HepG2 (cell line): ENCODE measurements at places on chromosomes 7 and 10.

DNA sequence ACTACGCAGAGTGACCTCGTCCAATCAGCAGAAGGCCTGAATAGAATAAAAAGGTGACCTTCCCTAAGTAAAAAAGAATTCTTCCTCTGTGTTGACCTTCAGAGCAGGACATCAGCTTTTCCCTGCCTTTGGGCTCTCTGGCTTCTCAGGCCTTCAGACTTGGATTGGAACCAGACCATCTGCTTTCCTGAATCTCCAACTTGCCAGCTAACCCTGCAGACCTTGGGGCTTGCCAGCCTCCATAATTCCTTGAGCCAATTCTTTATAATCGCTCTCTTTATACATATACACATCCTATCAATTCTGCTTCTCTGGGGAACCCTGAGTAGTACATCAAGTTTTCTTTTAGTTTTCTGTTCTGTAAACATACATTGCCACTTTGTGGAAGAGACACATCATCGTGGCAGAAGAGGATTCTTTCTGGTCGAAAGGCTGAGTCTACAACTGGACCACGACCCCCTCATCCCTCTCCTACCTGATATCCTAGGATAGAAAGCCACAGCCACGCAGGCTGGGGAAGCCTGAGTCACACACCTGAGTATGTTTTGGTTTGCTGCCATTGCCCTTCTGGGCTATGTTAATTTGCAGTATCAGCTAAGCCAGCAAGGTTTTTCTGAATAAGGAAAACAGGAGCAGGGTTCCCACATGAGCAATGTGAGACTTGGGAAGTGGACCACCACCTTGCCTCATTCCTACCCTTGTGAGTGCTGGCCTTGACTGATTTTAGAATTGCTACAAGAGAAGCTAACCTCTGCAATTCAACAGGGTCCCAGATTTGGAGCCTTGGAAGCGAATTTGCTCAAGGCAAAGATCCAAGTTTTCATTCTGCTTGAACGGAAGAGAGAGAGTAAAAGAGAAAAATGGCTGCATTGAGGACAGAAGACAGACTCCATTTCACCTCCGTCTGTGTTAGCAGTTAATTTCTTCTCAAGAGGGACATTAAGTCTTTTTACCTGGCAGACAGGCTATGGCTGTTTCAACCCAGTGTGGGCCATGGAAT, 445.2 kb upstream of the FZD8 start:
- no peaks in the 10 kb centered on the region for H3K4me1 ChIP-seq
- no peak overlapping the region for H3K27ac ChIP-seq
- H3K36me3 ChIP-seq, result no peaks in the 10 kb centered on the region
- no peaks in the 10 kb centered on the region for H3K27me3 ChIP-seq
- no peak for DNase-seq

GRCh38 chr10:11149807-11150141, 132.1 kb downstream of the CELF2 start:
- H3K36me3 ChIP-seq, result no peaks in the 10 kb centered on the region
- no peak for DNase-seq
- no peak overlapping the region for H3K27ac ChIP-seq

DNA sequence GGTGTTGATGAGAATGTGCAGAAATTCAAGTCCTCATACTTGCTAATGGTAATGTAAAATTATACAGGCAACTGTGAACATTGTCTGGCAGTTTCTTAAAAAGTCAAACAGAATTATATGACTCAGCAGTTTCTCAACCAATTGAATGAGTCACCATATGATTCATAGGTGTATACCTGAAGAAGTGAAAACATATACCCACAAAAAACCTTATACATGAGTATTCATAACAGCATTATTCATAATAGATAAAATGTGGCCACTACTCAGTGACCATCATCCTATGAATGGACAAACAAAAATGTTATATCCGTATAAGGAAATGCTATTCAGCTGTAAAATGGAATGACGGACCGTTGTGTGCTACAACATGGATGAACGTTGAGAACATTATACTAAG, 253.5 kb downstream of the MALRD1 start:
- no peaks in the 10 kb centered on the region for H3K36me3 ChIP-seq
- DNase-seq, result no peak
- no peaks in the 10 kb centered on the region for H3K4me1 ChIP-seq
- no peak overlapping the region for H3K4me3 ChIP-seq

- H3K4me3 ChIP-seq, result no peak overlapping the region
- no peaks in the 10 kb centered on the region for H3K27me3 ChIP-seq
- no peaks in the 10 kb centered on the region for H3K4me1 ChIP-seq
- no peak overlapping the region for H3K27ac ChIP-seq
Measured at GRCh38 chr10:74371696-74372095, 220.7 kb downstream of the ADK start.

- H3K4me1 ChIP-seq, result no peaks in the 10 kb centered on the region
- H3K27me3 ChIP-seq, result no peaks in the 10 kb centered on the region
- H3K36me3 ChIP-seq, result no peaks in the 10 kb centered on the region
Measured at GRCh38 chr7:64618785-64619456, 47.0 kb upstream of the ZNF107 start.

GRCh38 chr7:19621740-19622139, 87.1 kb downstream of the POLR1F start:
- H3K27ac ChIP-seq, result no peak overlapping the region
- no peaks in the 10 kb centered on the region for H3K4me1 ChIP-seq
- no peaks in the 10 kb centered on the region for H3K36me3 ChIP-seq
- H3K4me3 ChIP-seq, result no peak overlapping the region
- DNase-seq, result no peak
- H3K27me3 ChIP-seq, result no peaks in the 10 kb centered on the region

DNA sequence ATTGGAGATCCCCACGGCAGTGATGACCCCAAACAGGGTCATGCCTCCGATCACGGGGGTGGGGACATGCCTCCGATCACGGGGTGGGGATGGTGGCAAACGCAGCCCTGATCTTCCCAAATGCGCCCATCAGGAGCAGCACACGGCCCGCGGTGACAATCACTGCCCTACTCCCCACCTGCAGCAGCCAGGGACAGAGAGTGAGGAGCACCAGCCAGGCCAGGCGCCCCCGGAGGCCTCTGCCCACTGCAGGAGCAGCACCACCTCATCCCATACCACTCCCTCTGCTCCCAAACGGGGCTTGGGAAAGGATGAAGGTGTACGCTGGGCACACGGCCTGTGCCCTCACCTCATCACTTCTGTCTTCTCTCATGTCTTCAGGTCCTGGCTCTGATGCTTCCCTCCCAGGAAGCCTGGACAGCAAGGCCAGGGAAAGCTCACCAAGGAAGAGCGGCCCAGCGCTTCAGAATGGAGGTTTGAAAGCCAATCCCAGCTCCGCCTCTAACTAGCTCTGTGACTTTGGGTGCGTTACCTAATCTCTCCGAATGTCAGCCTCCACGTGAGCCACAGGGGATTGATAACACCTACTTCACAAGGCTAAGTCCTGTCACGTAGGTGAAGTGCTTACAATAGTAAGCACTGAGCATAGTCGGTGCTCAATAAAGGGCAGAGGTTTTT, 37.1 kb downstream of the STRA8 start:
- H3K36me3 ChIP-seq, result no peaks in the 10 kb centered on the region
- DNase-seq, result no peak
- no peak overlapping the region for H3K27ac ChIP-seq
- peaks cover 5% of the 10 kb centered on the region; the same call in 1 of the 2 replicates for H3K27me3 ChIP-seq
- peaks cover 14% of the 10 kb centered on the region for H3K4me1 ChIP-seq
- peak overlapping the region; percentile 38; the same call in 1 of the 2 replicates for H3K4me3 ChIP-seq

DNA sequence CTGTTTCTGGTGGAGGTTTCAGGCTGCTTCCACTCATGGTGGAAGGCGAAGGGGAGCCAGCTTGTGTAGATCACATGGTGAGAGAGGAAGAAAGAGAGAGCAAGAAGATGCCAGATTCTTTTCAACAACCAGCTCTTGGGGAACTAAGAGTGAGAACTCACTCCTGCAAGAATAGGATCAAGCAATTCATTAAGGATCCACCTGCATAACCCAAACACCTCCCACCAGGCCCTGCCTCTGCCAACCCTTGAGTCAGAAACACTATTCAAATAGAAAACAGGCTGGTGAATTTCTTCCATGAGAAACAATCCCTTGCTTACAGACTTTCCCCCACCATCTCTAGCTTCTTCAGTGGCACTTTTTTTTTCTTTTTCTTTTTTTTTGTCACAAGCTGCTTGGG, 317.2 kb downstream of the GPR158 start:
- H3K4me1 ChIP-seq, result no peaks in the 10 kb centered on the region
- H3K27ac ChIP-seq, result no peak overlapping the region
- no peaks in the 10 kb centered on the region for H3K27me3 ChIP-seq
- no peaks in the 10 kb centered on the region for H3K36me3 ChIP-seq
- no peak overlapping the region for H3K4me3 ChIP-seq

GRCh38 chr10:28788762-28789161, 111.4 kb downstream of the BAMBI start:
- H3K4me3 ChIP-seq, result no peak overlapping the region
- DNase-seq, result no peak
- H3K4me1 ChIP-seq, result peaks cover 16% of the 10 kb centered on the region
- peaks cover 10% of the 10 kb centered on the region; the same call in 2 of the 3 replicates for H3K27me3 ChIP-seq
- no peak overlapping the region for H3K27ac ChIP-seq

DNA sequence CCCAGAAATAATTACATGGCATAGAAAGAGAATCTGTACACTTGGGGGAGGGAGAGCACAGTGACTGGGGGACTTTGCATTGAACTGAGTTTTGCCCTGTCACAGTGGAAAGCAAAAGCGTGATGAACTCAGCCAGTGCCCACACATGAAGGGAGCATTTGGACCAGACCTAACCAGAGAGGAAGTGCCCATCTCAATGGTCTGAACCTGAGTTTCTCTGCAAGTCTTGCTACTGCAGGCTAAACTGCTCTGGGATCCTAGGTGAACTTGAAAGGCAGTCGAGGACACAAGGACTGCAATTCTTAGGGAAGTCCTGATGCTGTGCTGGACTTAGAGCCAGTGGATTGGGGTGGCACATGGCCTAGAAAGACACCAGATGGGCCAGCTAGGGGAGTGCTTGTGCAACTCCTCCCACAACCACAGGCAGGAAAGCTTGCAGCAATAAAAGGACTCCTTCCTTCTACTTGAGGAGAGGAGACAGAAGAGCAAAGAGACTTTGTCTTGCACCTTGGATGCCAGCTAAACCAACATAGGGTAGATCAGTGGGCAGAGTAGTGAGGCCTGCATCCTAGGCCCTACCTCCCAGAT, 259.0 kb downstream of the GRM8 start:
- DNase-seq, result no peak
- no peaks in the 10 kb centered on the region for H3K4me1 ChIP-seq
- H3K36me3 ChIP-seq, result no peaks in the 10 kb centered on the region
- H3K4me3 ChIP-seq, result no peak overlapping the region

GRCh38 chr10:104256335-104256961, 1.8 kb downstream of the GSTO1 start:
- H3K27ac ChIP-seq, result peak overlapping the region; percentile 90
- H3K27me3 ChIP-seq, result no peaks in the 10 kb centered on the region
- peaks cover 37% of the 10 kb centered on the region for H3K36me3 ChIP-seq
- H3K4me3 ChIP-seq, result peak overlapping the region; percentile 88
- DNase-seq, result peak; percentile 63

- H3K27ac ChIP-seq, result peak within 1 kb of the TSS; percentile 87
- H3K4me3 ChIP-seq, result peak within 1 kb of the TSS; percentile 91
- peaks cover 4% of the 10 kb centered on the region; the same call in 1 of the 2 replicates for H3K36me3 ChIP-seq
- H3K27me3 ChIP-seq, result no peaks in the 10 kb centered on the region; the same call in 2 of the 3 replicates
- peak; percentile 91 for DNase-seq
Measured at GRCh38 chr7:135170274-135170997, at the start of gene CYREN. TSS of gene CYREN (minus strand) at chr7:135170707. CDS start at chr7:135168922, 1,785 bp downstream.

DNA sequence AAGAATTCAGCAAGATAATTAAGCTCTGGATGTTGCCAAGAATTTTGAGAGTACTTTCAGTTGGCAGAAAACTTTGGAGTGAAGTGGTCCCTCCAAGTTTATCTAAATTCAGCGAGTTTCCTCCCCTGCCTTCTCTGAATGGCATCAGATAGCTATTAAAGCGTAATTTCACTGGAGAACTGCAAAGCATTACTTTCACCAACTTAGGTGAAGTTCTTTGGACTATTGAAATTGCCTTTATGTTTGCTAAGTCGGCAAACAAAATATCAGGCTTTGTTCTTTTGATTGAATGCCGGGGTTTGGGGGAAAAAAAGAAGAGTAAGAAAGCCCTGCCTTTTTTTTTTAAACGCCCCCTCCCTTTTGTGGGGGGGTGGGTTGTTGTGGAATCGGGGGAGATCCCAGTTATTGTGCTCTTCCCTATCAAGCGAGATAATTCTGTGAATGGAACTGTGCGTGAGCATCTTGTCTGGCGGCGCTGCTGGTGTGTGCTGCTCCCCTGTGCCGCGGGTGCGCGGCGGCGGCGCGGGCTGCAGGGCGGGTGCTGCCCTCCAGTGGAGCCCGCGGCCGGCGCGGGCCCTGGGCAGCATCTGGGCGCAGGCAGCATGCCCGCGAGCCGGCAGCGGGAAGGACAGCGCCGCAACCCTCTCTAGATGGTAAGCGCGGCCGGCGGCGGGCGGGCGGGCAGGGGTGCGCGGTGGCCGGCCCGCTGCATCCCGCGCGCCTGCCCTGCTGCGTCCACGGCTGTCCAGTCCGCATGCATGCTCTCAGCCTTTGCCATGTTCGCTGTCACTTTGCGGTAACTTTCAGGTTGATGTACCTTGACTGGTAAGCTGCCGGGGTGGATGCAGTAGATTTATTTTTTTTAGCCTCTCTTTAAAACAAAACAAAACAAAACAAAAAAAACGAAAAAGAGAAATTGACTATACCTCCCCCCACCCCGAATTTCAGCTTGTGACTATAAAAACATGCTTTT, 176.5 kb downstream of the TCF7L2 start:
- peak; percentile 15 for DNase-seq
- no peak overlapping the region for H3K4me3 ChIP-seq
- no peaks in the 10 kb centered on the region for H3K27me3 ChIP-seq
- no peaks in the 10 kb centered on the region; the same call in 1 of the 2 replicates for H3K36me3 ChIP-seq
- peaks cover 30% of the 10 kb centered on the region for H3K4me1 ChIP-seq
- H3K27ac ChIP-seq, result no peak overlapping the region

GRCh38 chr7:130903358-130903974, 169.5 kb upstream of the KLF14 start:
- DNase-seq, result no peak
- H3K27ac ChIP-seq, result peak overlapping the region; percentile 78
- H3K27me3 ChIP-seq, result no peaks in the 10 kb centered on the region
- no peak overlapping the region for H3K4me3 ChIP-seq

DNA sequence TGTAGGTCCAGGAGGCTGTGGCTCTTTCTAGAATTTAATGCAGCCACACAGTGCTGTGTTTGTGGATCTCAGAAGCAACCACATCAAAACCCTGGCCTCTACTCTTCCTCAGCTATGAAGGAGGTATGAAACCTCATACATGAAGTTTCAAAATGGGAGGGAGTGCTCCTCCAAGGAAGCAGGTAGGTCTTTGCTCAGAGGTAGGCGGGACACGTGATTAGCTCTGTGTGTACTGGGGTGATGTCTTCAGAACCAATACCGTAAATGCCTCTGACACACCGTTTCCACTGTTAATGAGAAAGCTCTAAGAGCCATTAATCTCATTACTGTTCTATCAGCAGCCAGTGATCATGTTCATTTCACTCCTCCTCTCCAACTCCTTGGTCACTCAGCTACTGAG, 126.1 kb downstream of the PLXNA4 start:
- no peak for DNase-seq
- H3K4me3 ChIP-seq, result no peak overlapping the region
- H3K27ac ChIP-seq, result no peak overlapping the region
- no peaks in the 10 kb centered on the region; the same call in 1 of the 2 replicates for H3K27me3 ChIP-seq

- peaks cover 4% of the 10 kb centered on the region for H3K4me1 ChIP-seq
- peaks cover 22% of the 10 kb centered on the region for H3K36me3 ChIP-seq
- DNase-seq, result no peak
- H3K4me3 ChIP-seq, result no peak overlapping the region
Measured at GRCh38 chr10:119384127-119384526, 158.4 kb downstream of the RGS10 start.
